ENCODE measurements at places on chromosomes 6 and 20.

- DNase-seq: no peak
These were observed 42.9 kb downstream of the ID4 start for GRCh38 chr6:19880066-19880465.

DNA sequence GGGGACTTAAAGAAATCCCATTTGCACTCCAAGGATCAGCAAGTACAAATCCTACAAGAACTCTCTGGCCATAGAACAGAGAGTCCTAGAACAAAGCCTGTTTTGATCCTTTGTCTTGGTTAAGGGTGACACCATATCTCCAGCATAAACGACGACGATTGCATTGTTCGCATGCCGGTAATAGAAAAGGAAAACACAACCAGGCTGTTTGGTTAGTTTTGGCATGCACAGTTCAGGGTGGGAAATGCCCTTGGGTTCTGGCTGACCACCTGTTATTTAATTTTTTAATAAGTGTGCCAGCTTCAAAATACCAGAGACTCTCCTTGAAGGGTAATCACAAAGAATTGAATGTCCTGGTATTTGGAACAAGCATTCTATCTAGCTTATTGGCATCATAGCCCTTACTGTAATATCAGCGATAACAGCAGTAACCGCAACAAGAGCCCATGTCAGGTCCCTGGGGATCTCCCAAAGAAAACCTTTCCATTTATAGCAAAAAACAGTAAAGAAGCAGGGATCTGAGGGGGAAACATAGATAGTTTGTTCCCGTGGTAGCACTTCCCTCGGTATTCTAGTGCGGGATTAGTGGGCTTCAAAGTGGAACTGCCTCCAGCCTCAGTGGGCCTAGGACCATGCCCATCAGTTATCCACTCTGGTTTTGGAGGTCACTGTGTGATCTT is 77.1 kb downstream of the TMEM170B start:
- no peak for DNase-seq

GRCh38 chr6:38152620-38153019 is 333.1 kb downstream of the ZFAND3 start:
- no peak for DNase-seq

DNA sequence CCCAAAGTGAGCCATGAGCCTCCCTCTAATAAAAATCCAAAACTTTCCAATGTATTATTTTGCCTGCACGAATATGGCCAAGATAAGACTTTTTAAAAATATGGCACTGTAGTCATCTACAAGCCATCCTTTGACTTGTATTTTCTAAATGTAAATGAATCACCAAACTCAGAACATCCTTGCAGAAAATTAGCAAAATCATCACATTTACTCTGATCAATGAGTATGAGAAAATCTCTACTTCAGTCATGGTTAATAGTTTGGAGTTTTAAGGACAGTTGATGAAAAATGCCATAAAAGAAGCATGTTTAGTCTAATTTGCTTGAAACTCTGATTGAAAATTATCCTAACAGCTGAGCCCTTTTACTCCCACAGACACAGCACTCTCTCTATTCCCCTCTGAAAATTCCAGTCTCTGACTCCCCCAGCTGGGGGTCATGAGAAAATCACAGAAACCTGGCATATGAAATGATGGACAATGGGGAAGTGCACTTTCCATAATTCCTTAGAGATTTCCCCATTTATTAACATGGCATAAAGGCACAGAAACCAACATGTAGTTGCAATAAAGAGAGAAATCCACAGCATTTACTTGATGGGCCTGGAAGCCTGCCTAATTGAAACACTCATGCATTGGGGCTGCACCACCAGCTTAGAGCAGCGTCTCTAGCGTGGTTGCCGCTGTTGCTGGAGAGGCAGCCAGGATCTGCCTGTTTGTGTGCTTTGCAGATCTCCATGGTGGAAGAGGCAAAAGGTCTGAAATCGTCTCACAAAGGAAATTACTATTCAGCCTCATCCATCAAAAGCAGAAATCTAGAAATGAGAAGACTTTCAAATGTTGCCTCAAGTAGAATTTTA is 214.0 kb downstream of the WDR27 start:
- no peak for DNase-seq

GRCh38 chr6:63014290-63014689 is 197.0 kb upstream of the FKBP1C start:
- no peak for DNase-seq

DNA sequence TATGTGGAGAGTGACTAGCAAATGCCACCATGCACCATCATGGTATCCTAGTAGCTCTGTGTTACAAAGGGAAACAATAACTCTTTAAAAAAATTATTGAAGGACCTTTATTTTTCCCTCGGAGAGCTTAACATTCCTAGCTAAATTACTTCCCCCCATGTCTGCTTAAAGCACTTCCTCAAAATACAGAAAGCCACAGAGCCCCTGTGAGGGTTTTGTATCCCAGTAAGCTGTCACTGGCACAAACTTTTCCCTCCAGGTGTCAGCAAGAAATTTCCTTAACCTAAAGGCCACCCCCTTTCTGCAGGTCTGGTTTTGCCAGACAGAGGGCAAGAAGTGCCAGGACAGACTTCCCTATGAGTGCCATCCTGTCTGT is 340.0 kb upstream of the PRDM1 start:
- no peak for DNase-seq

DNA sequence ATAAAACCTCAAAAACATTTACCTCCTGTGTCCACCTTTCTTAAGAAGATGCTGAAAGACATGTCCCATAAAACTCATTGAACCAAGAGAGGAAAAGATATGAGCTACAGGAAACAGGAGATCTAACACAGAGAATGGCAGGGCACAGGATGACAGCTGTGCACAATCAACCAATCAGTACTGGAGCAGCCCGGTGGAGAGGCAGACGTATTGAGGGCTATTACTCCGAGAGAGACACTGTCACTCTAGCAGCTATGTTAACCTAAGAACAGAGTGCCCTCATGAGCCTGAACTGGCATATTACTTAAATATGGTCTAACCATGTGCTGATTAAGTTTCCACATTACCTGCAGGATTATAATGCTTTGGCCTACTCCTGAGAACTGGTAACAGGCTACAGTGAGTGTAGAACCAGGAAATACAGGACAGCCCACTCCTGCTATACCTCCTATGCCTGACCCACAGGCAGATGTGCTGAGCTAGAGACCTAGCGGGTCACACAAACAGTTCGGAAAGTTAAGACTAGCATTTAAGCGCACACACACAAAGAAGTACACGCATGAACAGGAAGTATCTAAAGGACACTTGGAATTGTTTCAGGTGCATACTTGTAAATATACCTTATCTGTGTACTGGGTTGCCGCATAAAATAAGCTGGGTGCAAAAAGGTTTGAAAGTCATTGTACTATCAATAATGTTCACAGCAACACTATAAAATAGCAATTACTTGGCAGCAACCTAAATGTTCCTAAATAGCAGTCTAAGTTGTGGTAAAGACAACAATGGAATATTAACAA is 199.3 kb upstream of the SHLD1 start:
- DNase-seq: no peak

- DNase-seq: no peak
These were observed 3.3 kb upstream of the STMND1 start for GRCh38 chr6:17098538-17098937.

DNA sequence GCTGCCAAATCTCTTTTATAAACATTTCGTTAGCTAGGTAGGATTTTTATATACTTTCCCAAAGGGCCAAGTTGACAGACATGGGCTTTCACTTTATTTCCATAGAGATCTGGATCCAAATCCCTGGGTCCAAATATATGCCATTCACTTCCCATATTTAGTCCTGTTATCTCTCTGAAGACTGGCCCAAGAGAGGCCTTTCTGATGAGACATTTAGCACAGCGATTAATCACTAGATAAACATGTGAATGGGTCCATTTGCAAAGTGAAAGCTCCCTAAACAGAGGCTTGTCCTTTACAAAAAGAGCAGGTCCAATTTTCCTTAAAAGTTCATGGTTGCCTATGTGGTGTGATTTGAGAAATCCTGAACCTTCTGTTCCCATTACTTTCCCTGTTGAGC is 132.6 kb downstream of the TRMT11 start:
- no peak for DNase-seq

GRCh38 chr6:93677264-93677965 is 258.1 kb upstream of the EPHA7 start:
- no peak for DNase-seq

GRCh38 chr6:75130784-75131183 is 75.1 kb downstream of the COL12A1 start:
- DNase-seq: no peak

DNA sequence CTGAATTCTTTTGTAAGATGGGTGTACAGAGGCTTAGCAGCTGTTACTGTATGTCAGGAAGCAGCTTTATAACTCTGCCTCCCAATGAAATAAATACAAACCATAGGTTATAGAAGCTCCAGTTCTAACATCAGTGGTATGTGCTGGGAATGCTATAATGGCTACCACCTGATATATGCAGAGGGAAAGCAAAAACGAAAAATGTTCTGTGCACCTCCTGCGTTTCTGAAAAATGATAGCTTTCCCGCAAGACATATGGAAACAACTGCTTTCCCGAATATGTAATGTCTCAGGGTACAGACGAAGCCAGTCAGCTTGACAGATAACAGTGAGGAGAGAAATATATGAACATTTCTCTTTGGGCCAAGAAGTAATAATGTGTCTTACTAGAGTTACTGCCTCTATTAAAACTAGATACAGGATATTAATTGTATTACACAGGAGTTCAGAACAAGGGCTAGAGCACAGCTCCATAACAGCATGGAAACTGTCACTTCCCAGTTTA is 517.0 kb upstream of the NRSN1 start:
- no peak for DNase-seq

DNA sequence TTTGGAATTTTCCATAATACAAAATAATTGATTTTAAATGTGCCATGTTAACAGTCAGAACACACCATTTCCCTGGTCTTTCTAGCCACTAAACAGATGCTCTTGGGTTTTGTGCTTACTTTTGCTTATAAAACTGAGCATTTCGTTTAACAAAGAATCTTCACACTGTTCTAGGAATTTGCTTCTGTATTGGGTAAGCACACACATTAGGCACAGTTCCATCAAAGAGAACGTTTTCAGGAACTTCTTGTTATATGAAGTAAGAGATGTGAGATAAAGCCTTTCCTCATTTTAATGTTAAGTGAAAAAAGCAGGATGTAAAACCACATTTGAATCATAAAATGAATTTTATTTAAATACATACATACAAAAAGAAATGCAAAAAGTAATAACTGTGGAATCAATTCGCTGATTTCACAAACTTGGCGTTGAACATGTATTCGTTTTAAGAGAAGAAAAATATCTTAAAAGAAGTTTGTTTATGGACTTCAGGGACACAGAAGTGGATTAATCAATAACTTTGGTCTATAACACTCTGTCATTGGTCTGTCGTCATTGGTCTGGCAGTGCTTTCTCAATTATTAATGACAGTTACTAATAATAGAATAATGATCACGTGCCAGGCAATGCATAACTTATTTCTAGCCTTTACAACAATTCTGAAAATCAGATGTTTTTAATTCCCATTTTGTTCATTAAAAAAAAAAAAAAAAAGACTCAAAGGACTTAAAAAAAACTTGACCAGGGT is 199.9 kb upstream of the PRDM1 start:
- no peak for DNase-seq

DNA sequence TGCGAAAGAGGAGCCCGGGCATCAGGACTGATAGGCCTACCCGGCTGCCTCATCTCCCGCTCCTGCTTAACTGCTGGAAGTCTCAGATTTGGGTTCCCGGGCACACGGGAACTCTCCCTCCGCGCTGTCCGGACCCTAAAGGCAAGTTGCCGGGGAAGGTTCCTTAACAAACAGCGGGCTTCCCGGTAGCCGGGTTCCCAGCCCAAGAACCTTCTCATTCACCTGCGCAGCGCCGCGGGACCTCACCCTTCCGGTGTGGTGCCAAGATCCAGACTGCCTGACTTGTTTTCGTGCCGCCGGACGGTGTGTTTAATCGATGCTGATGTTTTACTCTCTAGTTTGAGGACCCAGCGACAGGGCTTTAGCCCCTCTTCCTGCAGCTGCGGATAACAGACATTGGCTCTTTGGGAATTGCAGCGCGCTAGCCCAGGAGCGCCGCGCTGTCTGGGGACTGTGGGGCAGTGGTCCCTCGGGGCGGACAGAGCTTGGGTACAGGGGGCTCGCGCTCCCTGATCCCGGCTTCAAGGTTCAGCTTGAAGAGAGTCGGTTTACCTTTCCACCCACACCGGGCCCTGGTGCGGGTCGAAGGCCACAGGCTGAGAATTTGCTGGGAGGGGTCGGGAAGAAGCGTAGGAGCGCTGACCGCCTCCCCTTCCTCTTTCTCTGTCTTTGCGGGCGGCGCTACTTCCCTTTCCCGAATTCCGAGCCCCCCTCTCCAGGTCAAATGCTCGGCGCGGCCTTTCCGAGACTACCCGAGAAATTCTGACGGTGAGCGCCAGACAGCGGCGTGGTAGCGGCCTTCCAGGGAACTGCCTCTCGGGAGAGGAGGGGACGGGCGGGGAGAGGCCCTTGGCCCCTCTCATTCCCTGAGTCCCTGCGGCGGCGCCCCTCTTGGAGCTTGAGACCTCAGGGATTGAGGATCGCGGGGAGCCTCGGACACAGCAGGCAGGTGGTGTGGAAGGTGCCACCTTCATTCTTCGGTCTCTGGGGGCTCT is 17.2 kb downstream of the ABT1 start:
- no peak for DNase-seq

- no peak for DNase-seq
These were observed 723.1 kb upstream of the FLRT3 start for GRCh38 chr20:15060265-15061060.

DNA sequence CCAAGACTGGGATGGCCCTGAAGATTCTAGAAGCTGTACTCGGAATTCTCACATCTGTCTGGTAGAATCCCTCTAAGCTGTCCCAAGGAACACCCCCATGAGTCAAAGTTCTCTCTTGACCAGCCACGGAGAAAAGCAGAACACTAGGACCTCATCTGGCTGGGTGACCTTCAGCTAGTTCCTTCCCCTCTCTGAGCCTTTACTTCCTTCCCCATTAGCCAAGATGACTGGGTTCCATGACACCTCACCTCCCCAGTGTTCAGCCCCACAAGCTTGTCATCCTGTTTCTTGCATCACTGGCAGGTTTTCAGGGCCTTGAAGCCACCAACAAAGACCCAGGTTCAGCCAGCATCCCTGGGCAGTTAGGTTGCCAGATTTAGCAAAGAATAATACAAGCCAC is 47.8 kb downstream of the MAFB start:
- DNase-seq: no peak

DNA sequence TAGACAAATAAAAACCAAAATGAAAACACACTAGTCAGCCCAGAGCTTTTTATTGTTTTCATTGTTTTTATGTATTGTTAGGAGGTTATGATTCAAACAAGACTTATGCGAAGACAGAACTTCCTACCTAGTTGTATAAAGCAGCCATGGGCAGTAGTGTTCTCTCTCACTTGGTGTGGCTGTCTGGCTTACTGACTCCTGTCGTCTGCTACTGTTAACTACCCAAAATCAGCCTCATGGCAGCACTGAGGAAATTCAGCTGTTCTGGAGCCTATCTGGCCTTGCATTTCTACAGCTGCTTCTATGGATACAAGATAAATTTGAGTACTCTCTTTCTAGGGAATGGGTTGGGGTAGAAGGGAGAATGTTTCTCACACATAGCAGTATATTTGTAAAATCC is 20.4 kb downstream of the VTA1 start:
- DNase-seq: no peak
